Activated T-cell treated with anti-CD3 and anti-CD28 coated beads for 1 hour (primary cell): ENCODE measurements at places on chromosomes 3 and 15.

GRCh38 chr15:99283717-99284116 is 32.4 kb downstream of the LRRC28 start:
- no peak for DNase-seq

- no peak for DNase-seq
Measured at GRCh38 chr3:154926721-154927120, 153.4 kb upstream of the MME start.

DNA sequence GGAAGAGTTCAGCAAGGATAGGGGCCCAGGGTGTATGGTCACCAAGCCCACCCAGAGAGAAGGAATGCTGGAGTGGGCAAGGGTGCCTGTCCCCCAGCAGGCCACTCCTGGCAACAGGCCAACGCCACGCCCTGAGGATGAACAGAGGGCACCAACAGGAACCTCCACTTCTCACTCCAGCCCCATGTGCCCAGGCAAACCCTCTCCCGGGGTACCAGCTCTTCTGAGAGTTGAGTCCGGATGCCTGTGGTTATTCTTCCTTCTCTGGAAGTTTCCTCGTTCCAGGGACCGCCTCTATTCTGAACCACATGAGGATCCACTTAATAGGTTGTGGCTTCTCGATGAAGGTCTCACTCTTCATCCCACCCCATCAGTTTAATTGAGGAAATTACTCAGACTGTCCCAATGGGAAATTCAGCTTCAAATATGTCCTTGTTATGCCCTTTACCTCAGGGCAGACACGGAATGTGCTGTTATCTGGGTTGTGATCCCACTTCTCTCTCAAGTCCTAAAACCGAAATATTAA is 114.3 kb downstream of the LIPC start:
- DNase-seq: no peak

DNA sequence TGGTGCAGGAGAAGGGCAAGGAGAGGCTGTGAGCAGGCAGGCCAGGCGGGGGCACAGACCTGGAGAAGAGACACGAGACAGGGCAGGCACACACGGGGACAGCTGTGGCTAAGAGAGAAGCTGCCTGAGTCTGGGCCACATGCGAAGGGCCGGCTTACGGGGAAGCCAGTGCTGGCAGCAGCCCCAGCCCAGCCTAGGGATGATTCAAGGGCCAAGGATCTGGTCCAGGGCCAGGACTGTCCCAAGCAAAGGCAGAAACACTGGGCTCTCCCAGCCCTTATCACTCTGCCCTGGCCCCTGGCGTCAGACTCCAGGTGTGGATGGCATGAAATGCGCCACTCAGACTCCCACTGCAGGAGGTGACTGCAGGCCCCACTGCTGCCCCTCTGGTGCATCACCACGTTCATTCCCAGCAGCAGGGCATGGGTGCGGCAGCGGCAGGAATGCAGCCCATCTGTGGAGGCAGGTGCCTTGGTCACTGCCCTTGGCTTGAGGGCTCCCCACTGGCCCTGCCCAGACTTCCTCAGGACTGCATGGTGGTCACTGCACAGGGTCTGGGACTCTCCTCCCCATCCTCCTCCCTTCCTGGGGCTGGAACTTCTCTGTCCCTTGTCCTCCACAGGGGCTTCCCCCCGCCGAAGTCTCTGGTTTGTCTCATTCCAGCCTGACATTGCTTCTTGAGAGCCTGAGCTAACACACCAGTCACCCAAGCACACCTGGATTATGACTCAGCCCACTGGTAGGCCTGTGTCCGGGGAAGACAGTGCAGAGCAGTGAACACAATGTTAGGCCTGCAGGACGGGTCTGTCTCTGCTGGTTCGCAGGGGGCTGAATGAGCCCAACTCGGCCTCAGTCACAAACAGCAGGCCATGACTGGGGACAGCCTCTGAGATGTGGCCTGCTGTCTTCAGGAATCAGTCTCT is 69.3 kb downstream of the TBC1D2B start:
- no peak for DNase-seq

DNA sequence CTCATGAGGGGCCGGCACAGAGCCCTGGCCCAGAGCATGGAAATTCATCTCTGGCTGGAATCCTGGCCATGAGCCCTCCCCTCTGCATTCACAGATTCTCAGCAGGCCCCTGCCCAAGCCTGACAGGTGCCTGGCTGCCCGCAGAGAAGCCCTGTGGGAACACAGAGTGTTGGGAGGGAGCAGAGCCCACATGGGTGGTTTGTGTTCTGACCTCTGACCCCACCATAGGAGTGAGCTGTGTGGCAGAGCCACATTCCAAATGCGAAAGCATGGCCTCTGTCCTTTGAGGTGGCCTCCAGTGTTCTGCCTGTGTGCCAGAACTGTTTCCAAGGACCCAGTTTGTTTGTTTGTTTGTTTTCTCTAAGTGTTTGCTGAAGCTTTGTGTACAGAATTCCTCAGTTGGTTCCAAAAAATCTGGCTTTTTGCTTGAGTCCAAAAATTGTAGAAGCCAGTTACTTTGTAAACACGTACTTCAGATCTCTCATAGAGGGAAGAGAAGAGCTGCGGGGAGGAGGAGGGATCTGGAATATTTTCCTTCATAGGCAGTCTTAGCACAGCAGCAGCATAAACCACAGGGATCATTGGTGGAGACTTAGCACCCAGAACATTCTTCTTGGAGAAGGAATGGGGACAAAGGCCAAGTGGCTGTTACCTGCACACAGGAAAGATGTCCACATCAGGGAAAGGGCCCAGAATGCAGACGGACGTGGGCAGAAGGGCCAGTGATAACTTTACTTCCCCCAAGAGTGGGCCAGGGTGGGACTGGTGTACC is 36.0 kb downstream of the GRAMD2A start:
- DNase-seq: no peak

GRCh38 chr3:100891033-100891432 is 102.2 kb downstream of the ABI3BP start:
- no peak for DNase-seq

GRCh38 chr3:116140100-116140689 is 305.1 kb downstream of the LSAMP start:
- DNase-seq: no peak

- no peak for DNase-seq
Measured at GRCh38 chr3:32495085-32495484, 7.6 kb downstream of the CMTM6 start.

DNA sequence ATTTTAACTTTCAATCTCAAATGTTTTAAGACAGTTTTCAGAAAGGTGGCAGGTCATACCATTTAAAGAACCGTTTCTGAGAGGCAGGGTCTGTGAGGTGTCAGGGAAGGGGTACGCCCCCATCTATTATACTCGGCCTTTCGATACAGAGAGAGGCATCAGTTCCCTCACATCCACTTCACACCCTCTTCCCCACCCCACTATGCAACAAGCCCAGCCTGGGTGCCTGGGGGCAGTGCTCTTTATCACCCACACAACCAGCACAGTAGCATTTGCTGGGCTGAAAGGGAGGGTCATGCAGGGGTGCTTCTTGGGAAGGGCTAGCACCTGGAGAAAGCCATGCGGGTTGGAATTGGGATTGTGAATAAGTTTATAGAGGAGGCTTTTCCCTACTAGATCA is 56.0 kb upstream of the KCNMB2 start:
- no peak for DNase-seq

GRCh38 chr3:14082108-14082657 is 42.5 kb downstream of the CHCHD4 start:
- no peak for DNase-seq

DNA sequence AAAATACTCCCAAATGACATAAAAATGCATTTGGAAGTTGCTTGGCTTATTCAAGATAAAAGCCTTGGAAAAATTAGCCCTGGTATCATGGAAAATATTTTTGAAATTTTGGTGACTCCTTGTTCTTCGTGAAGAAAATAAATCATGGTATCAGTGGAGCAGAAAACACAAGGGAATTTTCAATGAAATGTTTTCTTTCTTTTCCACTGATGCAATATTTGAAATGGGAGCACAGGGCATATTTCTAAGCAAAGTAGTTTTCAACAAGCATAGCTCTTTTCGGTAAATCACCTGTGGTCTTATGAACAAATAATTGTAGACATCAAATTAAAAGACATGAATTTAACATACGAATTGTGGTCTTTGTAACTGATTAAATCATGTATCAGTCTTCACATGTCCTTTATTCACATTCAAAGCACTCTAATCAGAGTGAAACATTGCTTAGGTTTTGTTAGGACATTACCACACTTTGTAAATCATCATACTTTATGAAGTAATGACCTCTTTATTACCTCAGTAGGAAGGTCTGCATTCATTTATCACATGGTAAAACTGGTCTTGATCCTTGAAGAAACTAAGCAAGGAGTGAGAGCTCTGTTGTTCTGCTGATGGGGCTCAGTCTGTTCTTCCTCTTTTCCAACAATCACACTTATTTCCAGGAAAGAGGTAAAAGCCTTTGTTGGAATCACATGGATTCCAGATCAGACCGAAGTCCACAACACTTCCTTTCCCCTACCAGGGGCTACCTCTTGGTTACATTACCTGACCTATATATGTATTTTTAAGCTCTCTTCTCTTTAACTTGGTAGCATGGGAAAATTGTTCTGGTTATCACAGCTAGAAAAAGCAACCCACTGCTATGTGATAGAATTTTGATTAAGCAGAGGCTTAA is 413.5 kb upstream of the THBS1 start:
- no peak for DNase-seq

DNA sequence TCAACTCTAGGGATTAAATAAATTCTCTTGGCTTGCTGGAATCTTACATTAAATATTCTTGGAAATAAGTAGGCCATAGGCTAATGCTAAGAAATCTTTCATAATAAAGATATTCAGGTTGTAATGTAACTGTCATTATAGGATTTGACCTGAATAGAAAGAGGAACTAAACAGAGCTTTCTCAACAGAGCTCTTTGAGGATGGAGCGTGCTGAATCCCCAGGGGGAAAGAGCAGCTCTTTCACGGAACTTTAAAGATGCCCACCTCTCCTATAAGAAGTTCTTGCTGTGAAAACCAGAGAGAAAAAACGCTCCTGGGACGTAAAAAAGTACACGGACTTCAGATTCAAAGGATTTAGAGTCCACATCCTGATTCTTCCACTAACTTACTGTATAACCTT is 77.9 kb downstream of the NTRK3 start:
- no peak for DNase-seq

GRCh38 chr3:36763850-36764703 is at the start of gene DCLK3:
TSS of gene DCLK3 (minus strand) at chr3:36764553. CDS start at chr3:36764263, 290 bp downstream.
- DNase-seq: no peak

GRCh38 chr15:60297047-60297446 is 100.7 kb downstream of the ANXA2 start:
- no peak for DNase-seq

DNA sequence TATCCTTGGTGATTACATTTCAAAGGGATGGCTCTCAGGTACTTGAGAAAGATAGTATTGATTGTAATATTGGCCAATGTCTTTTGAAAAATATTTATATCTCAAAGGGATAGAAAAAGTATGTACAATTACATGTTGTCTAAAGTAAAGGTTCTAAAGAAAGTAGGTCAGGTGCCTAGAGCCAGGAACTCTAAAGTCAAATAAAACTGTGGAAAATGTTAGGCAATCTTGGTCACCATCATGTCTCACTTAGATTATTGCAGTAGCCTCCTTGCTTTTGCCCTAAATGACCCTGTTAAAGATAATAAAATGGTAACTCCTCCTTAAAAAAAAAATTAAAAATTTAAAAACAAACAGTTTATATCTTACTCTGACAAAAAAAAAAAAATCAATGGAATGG is 198.5 kb upstream of the ARPP21 start:
- no peak for DNase-seq

GRCh38 chr3:174633342-174633741 is 225.8 kb upstream of the NAALADL2 start:
- no peak for DNase-seq

DNA sequence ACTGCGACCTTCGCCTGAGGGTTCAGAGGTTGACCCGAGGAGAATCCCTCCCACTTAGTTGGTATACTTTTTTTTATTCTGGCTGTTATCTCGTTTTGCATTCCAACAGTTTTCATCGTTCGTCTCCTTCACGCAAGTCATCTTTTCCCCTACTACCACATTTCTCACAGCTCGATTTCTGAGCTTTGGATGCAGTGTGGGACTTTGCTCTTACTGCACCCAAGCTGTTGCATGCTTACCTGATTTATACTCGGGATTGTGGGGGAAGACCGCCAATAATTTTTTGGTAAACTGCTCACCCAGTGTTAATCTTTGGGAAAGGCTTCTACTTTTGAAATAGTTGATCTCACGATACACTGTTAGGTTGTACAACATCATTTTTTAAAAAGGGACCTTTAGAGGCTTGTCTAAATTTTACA is 702 bp downstream of the TBC1D23 start:
- DNase-seq: no peak

- no peak for DNase-seq
Measured at GRCh38 chr15:98524838-98525660, 123.3 kb upstream of the IGF1R start.

DNA sequence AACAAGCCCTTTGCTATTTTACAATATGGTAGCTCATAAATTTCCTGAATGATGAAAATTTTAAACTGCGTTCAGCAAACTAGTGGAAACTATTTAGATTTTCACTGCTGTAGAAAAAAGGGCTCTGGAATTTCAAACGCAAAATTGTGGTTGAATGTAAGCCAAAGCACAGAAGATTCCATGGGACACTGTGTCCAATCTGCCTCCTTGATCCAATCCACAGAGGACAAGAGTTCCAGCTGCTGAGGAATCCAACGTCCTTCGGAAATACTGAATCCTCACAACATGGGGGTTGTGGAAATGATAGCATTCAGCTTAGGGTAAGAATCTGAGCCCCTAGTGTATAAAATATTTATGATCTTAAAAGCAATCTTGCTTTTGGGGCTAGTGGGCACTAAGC is 161.0 kb downstream of the PLD1 start:
- no peak for DNase-seq

DNA sequence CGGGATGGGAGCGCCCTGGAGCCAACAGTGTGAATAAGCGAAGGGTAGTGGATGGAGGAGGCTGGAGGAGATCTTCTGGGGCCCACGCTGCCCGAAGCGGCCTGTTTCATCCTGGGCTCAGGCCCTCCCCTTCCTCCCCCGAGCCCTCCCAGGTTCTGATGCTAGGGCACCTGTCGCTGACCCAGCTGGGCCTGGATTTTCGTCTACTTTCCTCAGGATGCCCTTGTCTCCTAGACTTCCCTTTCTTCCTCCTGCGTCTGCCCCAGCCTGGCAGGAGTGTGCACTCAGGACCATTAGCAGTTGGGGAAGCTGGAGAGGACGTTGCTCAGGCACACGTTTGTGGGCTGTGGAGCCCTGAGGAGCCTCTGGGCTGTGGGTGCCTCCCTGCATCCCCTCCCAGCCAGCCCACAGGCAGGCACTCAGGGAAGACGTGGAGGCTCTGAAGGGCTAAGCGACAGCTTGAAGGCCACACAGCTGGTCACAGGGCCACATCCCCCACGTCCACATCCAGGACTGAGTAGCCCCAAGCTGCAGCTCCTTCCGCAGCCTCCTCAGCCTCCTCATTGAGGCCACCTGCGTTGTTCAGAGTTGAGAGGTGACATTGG is 23.9 kb upstream of the PIGZ start:
- no peak for DNase-seq

- DNase-seq: no peak
Measured at GRCh38 chr15:44883199-44883877, 73.1 kb upstream of the TERB2 start.

GRCh38 chr15:96849271-96849900 is 518.9 kb downstream of the NR2F2 start:
- DNase-seq: no peak

- no peak for DNase-seq
Measured at GRCh38 chr15:76840830-76841460, 64.2 kb downstream of the SCAPER start.
